ENCODE measurements at places on chromosomes 5 and 9.

DNA sequence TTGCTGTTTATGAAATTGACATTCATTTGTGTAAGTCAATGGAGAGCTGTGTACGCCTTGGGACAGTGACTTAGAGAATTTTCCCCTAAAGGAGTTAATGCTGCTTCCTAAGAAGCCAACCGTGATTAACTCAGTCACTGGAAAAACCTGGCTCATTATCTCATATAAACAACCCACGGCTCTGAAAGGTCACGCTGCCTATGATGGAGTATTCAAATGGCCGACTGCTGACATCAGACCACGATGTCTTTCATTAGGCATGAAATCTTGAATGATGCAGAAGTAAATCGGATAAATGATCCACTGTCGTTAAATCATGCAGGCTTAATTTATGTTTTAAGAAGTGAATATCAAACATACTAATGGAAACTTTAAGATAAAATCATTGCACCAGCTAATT, 603.7 kb downstream of the RAB3C start:
- DNase-seq, result no peak

DNA sequence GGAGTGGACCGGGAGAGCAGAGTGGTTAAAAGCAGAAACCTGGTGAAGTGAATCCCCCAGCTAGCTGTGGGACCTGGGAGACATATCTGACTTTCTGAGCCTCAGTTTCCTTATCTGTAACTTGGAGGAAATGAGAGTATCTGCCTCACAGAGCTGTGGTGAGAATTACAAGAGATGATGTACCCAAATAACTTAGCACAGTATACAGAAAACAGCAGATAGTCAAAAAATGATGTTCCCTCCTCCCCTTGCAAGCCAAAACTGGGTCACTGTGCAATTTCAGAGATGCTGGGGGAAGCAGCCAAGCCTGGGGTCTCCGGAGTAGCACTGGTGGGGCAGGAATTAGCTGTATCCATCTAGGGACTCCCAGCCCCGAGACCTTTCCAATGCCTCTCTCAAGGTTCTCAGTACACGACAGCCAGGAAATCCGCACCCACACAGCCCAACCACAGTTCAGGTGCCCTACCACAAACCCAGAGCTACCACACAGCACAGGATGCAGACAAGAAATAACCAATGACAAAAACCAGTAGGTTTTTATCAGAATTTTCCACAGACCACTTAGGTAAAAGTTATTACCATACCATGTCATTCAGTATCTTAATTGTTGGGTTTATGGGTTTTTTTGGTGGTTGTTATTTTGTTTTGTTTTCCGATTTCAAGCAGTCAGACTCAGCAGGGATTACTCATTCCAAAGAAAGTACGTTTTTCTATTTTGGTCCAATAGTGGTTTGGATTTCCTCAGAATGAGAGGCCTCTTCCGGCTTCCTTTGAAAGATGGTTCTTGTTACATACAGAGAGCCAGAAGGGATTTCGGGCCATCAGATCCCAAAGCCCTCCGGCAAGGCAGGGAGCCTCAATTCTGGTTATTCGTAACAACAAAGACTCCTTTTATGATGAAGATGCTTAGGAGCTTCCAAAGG, 4.9 kb upstream of the HRH2 start:
- DNase-seq, result no peak

DNA sequence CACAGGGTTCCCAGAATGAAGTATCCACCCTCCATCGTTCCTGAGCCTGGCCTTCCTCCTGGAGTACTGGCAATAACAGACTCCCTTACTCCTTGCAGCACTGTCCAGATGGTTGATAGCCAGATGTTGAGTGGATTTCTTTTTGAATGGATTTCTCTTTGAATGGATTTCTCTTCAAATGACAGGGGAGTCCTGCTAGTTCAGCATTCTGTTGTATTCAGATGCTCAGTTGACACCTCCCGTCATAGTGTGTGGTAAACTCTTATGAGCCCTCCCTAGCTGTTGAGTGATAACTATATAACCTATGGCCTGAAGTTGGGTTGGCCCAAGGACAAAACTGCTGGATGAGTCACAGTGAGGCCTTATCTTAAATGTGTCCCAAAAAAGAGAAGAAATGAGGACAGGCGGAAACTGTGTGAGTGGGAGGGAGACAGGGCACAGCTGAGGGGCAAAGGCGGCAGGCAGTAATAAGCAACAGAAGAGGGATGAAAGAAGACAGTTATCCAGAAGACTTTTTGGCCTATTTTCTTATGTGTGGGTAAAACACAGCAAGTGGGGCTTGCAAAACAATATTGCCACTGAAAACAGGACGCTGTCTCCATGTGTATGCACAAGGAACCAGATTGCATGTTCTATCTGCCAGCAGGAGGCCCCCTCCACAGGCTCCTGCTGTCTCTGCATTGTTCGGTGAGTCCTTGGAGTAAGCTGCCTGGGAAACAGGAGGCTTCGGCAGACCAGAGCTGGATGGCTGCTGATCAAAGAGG, 209.5 kb upstream of the S1PR3 start:
- DNase-seq, result peak; percentile 8

GRCh38 chr9:137286975-137287383, 9.5 kb downstream of the TOR4A start:
- peak; percentile 67 for DNase-seq

GRCh38 chr5:132025403-132025971, 14.0 kb upstream of the ACSL6 start:
- no peak for DNase-seq

GRCh38 chr9:114214686-114215414, 59.5 kb downstream of the COL27A1 start:
- DNase-seq, result no peak

DNA sequence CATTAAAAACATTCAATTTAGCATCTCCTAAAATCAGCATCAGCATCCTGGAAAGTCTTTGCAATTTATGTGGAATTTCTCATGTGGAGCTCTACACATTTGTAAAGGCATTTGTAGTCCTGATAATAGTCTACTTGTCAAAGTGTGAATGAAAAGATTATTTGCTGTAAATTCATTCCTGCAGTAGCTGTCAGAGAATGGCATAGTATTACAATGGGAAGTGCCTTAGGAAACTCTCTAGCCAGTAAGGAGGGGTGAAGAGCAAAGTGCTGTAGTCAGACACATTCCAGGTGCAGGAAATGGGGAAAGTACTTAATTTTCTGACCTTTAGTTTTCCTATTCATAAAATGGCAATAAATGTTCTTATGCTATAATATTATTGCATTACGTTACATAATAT, 627.9 kb downstream of the KCTD16 start:
- DNase-seq, result no peak

GRCh38 chr9:114869845-114870244, 60.5 kb downstream of the TNFSF8 start:
- no peak for DNase-seq

GRCh38 chr9:10855847-10856246, 243.0 kb upstream of the PTPRD start:
- no peak for DNase-seq

GRCh38 chr9:114521846-114522245, 16.6 kb upstream of the WHRN start:
- no peak for DNase-seq

GRCh38 chr9:36603006-36603405, 30.3 kb downstream of the MELK start:
- no peak for DNase-seq

DNA sequence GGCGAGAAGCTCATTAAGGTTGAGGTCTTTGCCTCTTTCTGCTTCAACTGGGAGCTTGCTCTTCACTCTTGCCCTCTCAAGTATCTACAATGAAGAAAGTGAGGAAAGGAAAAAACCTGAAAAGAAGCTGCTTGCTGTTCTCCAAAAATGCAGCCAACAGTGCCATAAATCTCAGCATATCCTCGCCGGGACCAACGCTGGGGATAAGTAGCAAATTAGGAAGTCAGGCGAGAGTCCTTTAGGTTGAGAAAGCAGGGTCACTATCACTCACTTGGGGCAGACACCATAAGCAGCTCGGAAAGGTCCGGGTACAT, 399 bp downstream of the NUP155 start:
- peak; percentile 57 for DNase-seq

GRCh38 chr5:172713809-172714490, 57.0 kb downstream of the DUSP1 start:
- DNase-seq, result no peak

- no peak for DNase-seq
These were observed 455.1 kb downstream of the EFNA5 start for GRCh38 chr5:107215611-107216010.

DNA sequence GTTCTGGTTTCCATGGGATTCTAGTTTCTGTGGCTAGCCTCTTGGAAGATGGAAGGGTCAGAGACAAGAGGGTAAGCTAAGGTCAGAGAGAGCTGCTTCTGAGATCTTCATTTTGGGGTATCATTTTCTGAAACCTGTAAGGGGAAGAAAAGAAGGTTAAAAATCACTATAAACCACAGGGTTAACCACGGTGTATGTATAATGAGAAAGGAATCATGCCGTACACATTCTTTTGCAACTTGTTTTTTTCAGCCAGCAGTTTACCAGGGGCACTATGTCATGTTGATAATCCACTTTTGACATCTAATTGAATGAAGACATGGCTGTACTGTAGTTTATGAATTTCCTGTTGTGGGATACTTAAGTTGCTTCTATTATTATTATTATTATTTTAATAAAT, 164.4 kb downstream of the FOCAD start:
- no peak for DNase-seq

DNA sequence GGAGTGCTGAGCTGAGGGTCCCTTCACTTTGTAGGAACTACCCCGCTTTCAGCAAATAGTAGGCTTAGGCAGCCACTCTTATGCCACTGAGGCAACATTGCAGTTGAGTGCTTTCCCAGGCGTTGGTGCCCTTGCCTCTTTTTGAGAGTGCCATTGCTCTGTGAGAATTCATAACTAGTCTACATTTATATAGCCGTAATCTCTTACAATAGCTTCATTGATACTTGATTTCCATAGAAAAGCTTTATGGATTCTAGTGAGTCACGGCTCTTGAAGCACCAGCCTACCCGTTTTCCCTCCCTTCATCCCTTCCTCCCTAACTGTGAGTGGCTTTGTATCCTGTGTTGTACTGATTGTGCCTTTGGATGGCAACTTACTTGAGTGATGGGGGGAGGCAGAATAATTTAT, 283.9 kb downstream of the AOPEP start:
- DNase-seq, result no peak

- DNase-seq, result no peak
These were observed 315.3 kb downstream of the DNAH5 start for GRCh38 chr5:13629218-13629617.

GRCh38 chr5:125227333-125228095, 481.1 kb upstream of the ZNF608 start:
- no peak for DNase-seq

DNA sequence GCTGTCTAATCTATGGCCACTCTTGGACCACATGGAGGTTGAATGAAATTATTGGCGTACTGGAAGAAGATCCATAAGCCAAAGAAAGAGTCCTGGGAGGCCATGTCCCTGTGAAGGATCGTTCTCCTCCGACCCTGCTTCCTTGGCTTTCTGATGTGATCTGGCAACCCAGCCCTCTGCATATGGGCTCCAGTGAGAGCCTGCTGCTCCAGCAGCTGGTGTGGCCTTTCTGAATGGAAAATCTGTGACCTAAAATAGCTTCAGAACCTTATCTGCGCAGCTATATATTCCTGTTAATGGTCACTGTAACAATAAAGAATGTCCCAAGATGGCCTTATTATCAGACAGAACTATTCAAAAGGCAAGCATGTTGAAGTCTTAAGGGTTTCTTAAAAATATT, 40.2 kb upstream of the PHF2 start:
- DNase-seq, result no peak

DNA sequence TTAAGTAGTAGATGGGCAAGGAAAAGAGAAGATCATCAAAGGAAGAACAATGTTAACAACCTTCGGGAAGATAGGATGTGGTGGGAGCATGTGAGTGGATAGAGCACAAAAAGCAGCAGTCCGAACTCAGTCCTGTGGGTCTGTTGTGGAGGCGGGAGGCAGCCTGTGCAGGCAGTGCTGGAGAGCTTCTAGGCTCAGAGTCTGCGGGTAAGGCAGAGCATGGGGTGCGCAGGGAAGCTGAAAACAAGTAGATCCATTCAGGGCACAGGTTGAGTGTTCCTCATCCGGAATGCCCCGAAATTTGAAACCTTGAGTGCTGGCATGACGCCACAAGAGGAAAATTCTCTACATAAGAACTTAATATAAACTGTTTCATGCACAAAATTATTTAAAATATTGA, 84.9 kb downstream of the PPIC start:
- DNase-seq, result no peak

- DNase-seq, result no peak
These were observed 109.3 kb upstream of the ICE1 start for GRCh38 chr5:5313101-5313635.

DNA sequence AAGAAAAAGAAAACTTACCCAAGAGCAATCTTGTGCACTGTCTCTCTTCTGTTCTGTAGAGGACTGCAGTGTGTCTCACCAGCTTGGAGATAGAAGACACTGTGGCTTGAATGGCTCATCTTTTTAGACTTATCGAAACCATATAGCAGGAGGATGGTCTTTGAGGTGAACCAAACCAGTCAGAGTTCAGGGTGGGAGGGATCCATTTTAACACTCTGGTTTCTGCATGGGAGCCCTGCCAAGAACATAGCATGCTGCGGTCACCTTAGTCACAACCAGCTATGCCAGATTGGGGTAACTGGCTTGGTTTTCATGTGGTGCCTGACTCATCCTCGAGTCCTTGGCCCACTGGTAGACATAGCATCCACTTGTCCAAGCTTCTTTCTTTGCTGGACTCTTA, 135.1 kb downstream of the PAPPA start:
- DNase-seq, result no peak

GRCh38 chr5:74098941-74099340, 472.9 kb downstream of the ARHGEF28 start:
- DNase-seq, result no peak

- DNase-seq, result peak; percentile 20
These were observed 2.9 kb downstream of the WDR38 start for GRCh38 chr9:124855944-124856765.

GRCh38 chr5:178547753-178548415, 42.3 kb downstream of the COL23A1 start:
- DNase-seq, result no peak

DNA sequence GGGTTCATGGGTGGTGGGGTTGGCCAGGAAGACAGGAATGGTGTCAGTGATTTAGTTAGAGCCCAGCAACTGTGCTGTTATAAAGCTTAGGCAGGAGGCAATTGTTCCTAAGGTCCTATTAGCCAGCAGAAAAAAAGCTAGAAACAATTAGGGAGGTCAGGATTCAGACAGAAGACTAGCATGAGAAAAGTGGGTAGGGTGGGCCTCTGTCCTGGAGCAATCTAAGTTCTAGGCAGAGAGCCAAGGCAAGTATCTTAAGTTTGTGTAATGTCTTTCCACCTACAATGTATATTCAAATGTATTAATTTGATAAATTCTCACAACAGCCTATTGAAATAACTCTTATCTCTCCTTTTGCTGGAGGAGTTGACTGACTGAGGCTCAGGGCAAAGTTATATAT, 6.1 kb upstream of the ZFAND5 start:
- no peak for DNase-seq

GRCh38 chr9:87898151-87898550, 15.5 kb downstream of the SPATA31E1 start:
- DNase-seq, result no peak
